Left lung (tissue), 14 donors: ENCODE measurements at places on chromosomes 1 and 21. TPM values are rescaled to one million over a fixed set of nuclear protein-coding genes. Genes with fewer than 3 reads are reported as not detected.
A peak's percentile ranks its signal among the peaks of the same experiment; 100 is the strongest.

The KRTAP19-1 gene
- not detected for total RNA-seq

The CRP gene
- total RNA-seq, result not detected

DNA sequence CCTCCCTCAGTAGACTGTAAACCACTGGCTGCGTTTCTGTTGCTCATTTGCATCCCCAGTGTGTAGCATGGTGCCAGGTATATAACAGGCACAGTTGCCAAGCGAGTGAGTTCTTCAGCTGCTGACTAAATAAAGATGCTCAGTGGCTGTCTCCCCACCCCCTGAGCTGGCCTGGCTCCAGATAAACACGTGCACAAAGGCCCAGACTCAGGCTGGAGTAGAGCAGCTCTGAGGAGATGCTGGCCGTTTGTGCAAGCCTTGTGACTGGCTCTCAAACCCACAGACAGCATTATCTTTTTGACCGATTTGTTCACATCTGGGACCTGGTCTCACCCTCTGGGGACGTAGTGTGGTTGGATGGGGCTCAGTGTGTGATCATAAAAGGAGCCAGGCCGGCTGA is 7.1 kb downstream of the CHRNB2 start:
- no peak overlapping the region for H3K27ac ChIP-seq
- H3K4me3 ChIP-seq, result no peak overlapping the region
- peaks cover 3% of the 10 kb centered on the region for H3K4me1 ChIP-seq
- DNase-seq, result no peak
- no peaks in the 10 kb centered on the region for H3K27me3 ChIP-seq
- H3K36me3 ChIP-seq, result no peaks in the 10 kb centered on the region

The SMIM1 gene
- total RNA-seq, result 6.5 TPM

The PGLYRP4 gene
- total RNA-seq, result not detected

GRCh38 chr1:63276624-63277023 is 45.7 kb upstream of the FOXD3 start:
- no peaks in the 10 kb centered on the region for H3K4me1 ChIP-seq
- no peak for DNase-seq
- H3K27me3 ChIP-seq, result peaks cover 14% of the 10 kb centered on the region
- H3K4me3 ChIP-seq, result no peak overlapping the region
- H3K27ac ChIP-seq, result no peak overlapping the region

GRCh38 chr1:69585666-69586065 is 17.9 kb downstream of the LRRC7 start:
- no peak overlapping the region for H3K27ac ChIP-seq
- peak; percentile 38 for DNase-seq
- no peaks in the 10 kb centered on the region for H3K27me3 ChIP-seq
- H3K36me3 ChIP-seq, result no peaks in the 10 kb centered on the region

The CNTN2 gene
- not detected for total RNA-seq

The TNN gene
- total RNA-seq, result 0.38 TPM

DNA sequence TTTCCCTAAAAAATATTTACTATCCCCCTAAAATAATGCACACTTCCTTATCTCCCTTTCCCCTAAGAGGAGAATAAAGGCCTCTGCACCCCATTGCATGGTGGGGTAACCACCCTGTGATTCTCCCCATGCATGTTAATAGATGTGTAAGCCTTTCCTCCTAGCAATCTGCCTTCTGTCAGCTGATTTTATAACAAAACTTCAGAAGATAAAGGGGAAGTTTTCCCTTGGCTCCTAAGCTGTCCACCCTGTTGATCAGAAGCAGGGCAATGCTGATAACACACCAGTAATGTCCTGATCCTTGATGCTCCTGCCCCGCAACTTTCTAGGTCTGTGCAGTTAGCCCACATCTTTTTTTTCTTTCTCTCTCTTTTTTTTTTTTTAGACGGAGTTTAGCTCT is 11.4 kb upstream of the RNF187 start:
- peaks cover 18% of the 10 kb centered on the region for H3K4me1 ChIP-seq
- H3K4me3 ChIP-seq, result no peak overlapping the region
- no peaks in the 10 kb centered on the region for H3K36me3 ChIP-seq
- H3K27me3 ChIP-seq, result peaks cover 29% of the 10 kb centered on the region
- H3K27ac ChIP-seq, result no peak overlapping the region

The IGFN1 gene
- 3.0 TPM for total RNA-seq

DNA sequence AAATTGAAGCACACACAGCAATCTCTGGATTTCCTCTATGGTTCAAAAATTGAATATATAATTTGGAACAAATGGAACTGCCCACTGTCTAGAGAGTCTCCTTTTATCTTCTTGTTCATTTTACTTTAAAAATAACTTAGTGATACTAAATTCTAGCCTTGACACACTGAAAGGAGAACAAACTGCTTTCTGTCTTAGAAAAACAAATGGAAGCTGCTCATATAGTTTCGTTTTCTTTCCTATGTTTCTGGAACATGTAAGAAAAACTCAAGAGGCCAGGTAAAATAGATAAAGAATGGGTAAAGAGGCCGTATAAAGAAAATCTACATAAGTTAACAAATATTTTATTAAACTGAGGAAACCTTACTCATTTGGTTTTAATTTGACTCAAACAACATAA is 332.7 kb downstream of the NEGR1 start:
- H3K27ac ChIP-seq, result no peak overlapping the region
- H3K27me3 ChIP-seq, result no peaks in the 10 kb centered on the region
- H3K4me3 ChIP-seq, result no peak overlapping the region
- DNase-seq, result no peak

DNA sequence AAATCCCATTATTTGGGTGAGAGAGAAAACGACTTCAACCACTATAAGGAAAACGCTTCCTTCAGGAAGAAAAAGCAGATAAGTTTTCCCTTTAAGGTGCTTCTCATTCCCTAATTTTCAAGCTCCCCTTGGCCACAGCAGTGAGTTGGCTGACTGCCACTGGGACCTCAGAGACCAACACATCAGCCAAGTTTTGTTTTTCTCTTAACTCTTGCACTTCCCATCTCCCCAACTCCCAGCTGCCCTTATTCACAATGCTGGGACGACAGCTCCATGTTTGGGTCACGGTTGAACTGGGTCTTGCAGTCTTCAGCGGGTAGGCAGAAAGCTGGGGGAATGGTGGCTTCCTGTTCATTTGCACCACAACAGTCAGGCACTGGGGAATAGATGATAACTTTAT is 18.9 kb downstream of the SGIP1 start:
- no peaks in the 10 kb centered on the region for H3K36me3 ChIP-seq
- H3K4me3 ChIP-seq, result no peak overlapping the region
- H3K4me1 ChIP-seq, result no peaks in the 10 kb centered on the region
- H3K27ac ChIP-seq, result no peak overlapping the region
- H3K27me3 ChIP-seq, result no peaks in the 10 kb centered on the region

DNA sequence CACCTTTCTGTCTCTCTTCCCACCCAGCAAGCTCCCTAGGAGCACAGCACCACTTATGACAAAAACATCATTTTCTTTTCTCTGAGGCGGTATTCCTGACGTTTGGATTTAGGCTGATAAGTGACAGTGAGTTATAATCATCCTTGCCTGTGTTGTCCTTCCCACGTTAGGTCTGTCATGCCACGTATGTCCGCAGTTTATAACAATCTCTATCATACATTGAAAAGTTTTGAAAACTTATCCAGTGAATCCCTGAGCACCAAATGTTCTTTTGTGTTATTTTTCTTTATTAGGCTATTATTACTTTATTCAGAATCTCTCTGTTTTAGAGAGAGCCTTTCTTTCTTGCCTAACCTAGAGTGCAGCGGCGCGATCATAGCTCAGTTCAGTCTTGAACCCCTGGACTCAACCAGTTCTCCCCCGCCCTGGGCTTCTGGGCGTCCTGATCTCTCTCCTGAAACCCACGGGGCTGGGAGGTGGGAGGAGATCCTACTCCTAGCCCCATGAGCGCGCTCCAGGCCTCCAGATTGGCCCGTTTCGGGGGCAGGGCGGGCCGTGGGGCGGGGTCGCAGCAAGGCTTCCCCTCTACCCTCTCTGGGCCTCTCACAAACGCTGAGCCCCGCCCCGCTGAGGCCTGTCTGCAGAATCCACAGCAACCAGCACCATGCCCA is at the start of gene GSTM2:
TSS of gene GSTM2 (plus strand) at position 606 of the 671 bp plus-strand sequence. CDS start at position 665, 59 bp downstream.
- H3K27ac ChIP-seq, result no peak within 1 kb of the TSS
- no peaks in the 10 kb centered on the region for H3K4me1 ChIP-seq
- H3K36me3 ChIP-seq, result no peaks in the 10 kb centered on the region
- DNase-seq, result peak; percentile 95
- peak within 1 kb of the TSS; percentile 27 for H3K4me3 ChIP-seq
- no peaks in the 10 kb centered on the region for H3K27me3 ChIP-seq

DNA sequence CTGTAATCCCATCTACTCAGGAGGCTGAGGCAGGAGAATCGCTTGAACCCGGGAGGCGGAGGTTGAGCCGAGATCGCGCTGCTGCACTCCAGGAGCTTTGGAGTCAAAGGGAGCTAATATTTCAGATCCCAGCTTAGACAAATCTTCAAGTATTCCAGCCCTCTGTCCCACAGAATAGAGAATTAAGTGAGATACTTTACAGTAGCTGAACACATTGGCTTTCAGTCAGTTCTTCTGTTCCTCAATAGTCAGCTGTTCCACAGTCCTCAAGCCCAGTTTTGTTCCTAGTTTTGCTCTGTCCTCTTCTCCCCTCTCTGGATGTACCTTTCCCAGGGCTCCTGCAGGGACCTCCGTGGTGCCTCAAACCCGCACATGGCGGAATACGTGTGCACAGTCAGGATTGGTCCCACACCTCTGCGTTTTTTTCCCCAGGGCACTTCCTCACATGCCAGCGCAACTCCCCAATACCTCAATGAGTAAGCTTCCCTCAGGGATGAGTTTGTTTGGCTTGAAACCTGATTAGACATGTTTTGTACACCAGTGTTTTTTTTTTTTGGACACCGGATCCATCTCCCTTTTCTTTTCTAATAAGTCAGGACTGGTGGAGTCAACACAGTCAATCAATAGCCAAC is 1.2 kb downstream of the MFN2 start:
- DNase-seq, result no peak
- H3K4me1 ChIP-seq, result peaks cover 80% of the 10 kb centered on the region
- no peaks in the 10 kb centered on the region for H3K27me3 ChIP-seq
- peaks cover 44% of the 10 kb centered on the region for H3K36me3 ChIP-seq

- no peak for DNase-seq
- H3K27me3 ChIP-seq, result no peaks in the 10 kb centered on the region
- no peaks in the 10 kb centered on the region for H3K36me3 ChIP-seq
- no peak overlapping the region for H3K4me3 ChIP-seq
- H3K4me1 ChIP-seq, result no peaks in the 10 kb centered on the region
Measured at GRCh38 chr1:38084700-38085099, 38.1 kb upstream of the POU3F1 start.

DNA sequence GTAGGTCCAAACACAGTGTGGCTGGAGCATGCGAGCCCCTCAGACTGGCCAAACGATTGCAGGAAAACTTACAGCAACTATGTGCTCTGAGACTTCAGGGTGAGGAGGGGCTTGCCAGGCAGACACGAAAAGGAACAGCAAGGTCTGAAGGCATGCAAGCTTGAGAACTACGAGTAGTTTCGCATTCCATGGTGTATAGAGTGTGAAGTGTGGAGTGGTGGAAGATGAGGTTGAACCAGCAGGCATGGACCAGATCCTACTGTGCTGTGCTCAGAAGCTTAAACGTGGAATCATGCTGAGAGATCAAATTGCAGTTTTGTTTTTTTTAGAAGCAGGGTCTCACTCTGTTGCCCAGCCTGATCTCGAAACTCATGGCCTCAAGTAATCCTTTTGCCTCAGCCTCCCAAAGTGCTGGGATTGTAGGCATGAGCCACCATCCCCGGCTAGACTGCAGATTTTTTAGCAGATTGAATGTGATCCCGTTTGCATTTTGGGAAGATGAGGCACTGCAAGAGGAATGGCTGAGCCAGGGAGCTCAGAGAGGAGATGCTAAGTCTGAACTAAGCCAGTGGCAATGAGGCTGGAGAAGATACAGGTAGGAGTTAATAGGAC is 5.1 kb upstream of the TFAP2E start:
- peaks cover 4% of the 10 kb centered on the region for H3K27me3 ChIP-seq
- H3K27ac ChIP-seq, result no peak overlapping the region
- no peaks in the 10 kb centered on the region for H3K36me3 ChIP-seq
- no peak for DNase-seq
- no peaks in the 10 kb centered on the region for H3K4me1 ChIP-seq
- no peak overlapping the region for H3K4me3 ChIP-seq

DNA sequence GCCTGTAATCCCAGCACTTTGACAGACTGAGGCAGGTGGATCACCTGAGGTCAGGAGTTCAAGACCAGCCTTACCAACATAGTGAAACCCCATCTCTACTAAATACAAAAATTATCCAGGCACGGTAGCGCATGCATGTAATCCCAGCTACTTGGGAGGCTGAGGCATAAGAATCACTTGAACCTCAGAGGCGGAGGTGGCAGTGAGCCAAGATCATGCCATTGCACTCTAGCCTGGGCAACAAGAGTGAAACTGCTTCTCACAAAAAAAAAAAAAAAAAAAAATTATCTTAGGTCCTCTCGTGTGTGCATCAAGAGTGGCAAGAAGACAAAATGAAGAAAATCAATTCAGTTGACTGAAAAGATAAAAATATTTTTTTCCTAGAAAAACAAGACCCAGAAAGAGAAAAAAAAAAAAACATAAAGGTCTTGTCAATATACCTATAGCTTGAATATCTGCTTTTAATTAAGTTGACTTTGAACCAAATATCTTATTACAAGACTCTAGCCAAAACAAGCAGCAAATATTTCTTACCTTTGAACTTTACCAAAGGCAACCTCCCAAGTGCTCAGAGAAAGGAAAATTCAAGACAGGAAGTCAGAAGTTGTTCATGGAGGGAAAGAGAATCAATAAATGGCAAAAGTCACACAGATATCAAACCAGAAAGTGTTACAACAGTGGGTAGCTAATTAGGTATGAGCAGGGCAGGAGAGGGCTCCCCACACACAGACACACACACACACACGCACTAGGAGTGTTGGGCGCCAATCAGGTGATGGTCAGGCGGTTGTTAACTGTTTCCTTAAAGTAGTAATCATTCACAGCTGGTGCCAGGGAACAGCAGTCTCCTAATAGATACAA is 29.6 kb downstream of the ITLN2 start:
- H3K36me3 ChIP-seq, result no peaks in the 10 kb centered on the region
- H3K4me1 ChIP-seq, result no peaks in the 10 kb centered on the region
- no peak overlapping the region for H3K4me3 ChIP-seq
- H3K27me3 ChIP-seq, result no peaks in the 10 kb centered on the region

- H3K27me3 ChIP-seq, result no peaks in the 10 kb centered on the region
- no peaks in the 10 kb centered on the region for H3K4me1 ChIP-seq
- no peak overlapping the region for H3K27ac ChIP-seq
- no peaks in the 10 kb centered on the region for H3K36me3 ChIP-seq
Measured at GRCh38 chr1:98260412-98260811, 339.6 kb upstream of the DPYD start.

The DPT gene
- total RNA-seq, result 10.7 TPM

The CELA2A gene
- total RNA-seq, result not detected
